ENCODE measurements at places on chromosomes 6 and 20.

- no peak for DNase-seq
Observed at GRCh38 chr6:25981568-25982263, 19.1 kb downstream of the TRIM38 start.

DNA sequence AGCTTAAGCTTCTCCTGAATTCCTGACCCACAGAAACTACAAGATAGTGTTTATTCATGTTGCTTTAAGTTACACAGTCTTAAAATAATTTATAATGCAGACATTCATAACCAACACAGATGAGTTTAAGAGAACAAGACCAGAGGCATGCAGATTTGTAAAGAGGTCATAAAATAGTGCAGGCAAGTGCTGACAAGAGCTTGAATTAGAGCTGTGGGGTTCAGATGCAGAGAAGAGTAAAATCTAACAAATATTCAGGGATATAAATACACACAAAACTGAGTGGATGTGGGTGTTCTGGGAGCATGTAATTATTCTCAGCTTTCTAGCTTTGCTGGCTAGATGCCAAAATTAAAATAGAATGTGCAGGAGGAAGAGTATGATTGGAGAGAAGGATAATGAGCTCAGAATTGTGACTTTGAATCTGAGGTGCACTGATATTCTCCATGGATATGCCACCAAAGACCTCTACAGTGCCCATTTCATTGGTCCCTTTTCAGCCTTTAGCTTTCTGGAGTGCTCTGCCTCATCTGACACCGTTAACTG lies 291.9 kb upstream of the SGK1 start:
- DNase-seq = no peak

DNA sequence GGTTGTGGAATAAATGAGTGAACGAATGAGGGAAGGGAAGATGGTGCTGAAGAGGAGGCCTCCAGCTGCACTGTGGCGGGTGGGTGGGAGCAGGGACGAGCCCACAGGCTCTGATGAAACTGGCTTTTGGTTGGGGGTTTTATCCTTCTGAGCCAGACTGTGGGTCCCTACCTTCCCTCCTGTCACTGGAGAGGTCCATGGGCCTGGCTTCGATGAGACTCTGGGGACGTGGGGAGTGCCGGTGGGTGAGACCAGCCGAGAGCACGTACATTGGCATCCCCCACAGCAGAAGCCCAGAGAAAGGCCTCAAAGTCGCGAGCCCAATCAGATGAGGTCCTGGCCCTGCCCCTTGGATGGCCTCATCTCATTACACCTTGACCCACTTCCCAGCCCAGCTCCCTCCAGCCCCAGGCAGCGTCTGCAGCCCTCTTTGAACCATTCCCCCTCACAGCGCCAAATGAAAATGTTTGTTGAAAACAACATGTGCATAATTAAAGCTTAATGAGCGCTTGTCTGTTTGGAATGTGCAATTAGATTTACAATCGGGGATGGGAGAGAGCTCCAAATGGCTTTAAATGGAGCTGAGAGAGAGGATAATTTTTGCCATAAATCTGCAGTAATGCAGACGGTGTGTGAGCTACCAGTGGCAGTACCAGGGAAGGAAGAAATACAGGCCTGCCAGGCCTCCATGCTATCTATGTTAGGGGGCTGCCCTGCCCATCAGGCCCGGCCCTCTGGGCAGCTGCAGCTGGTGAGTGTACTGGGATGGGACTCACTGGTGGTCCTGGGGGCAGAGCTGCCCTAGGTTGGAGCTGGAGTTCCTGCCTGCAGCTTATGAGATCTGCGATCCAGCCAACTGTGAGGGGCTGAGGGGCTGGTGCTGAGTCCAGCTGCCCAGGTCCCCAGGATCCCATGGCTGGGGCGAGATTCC lies 47.2 kb downstream of the TOX2 start:
- DNase-seq = no peak

- no peak for DNase-seq
Observed at GRCh38 chr6:33407132-33407718, 3.6 kb upstream of the PHF1 start.

DNA sequence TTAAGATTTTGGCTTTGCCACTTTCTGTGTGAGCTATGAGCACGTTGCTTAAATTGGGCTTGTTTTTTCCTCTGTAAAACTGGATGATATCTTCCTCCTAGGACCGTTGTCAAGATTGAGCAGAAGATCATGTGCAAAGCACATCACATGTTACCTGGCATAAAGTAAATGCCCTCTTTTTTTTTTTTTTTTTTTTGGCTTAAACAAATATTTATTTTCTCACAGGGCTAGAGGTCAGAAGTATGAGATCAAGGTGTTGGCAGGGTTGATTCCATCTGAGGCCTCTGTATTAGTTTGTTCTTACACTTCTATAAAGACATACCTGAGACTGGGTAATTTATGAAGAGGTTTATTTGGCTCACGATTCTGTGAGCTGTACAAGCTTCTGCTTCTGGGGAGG lies 42.7 kb downstream of the TOX2 start:
- no peak for DNase-seq

GRCh38 chr6:144296973-144297372 lies 11.8 kb downstream of the UTRN start:
- DNase-seq = no peak

DNA sequence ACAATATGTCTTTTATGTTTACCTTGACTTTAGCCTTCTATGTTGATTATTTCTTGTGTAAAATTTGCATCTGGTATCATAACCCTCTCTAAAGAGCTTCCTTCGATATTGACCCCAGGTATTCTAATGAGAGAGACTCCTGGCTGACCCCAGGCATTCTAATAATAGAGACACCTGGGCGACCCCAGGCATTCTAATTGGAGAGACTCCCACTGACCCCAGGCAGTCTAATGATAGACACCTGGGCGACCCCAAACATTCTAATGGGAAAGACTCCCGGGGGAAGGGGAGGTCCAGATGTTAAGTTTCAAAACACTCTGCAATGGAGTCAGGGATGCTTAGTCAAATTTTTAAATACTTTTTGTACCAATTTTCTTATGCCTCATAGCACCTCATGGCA lies 726.4 kb downstream of the COL12A1 start:
- no peak for DNase-seq

- no peak for DNase-seq
Observed at GRCh38 chr20:35263532-35264341, 14.2 kb downstream of the MMP24OS start.

GRCh38 chr6:34147906-34148630 lies 2.2 kb upstream of the GRM4 start:
- no peak for DNase-seq

GRCh38 chr6:51005779-51006178 lies 187.1 kb downstream of the TFAP2B start:
- no peak for DNase-seq

DNA sequence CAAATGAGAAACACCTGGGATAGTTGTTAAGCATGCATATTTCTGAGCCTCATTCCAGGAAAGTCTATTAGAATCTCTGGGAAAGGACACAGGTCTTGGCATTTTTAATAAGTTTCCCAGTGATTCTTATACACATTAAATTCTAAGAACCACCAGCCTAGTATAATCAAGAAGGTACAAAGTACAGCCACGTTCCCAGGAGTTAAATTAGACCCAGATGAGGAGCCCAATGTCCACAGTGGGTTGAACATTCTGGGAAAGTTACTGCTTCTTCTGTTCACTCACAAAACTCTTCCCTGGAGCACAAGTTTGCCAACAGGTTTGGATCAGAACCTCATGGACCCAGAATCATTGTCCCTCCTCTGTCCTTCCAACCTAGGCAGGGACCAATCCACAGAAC lies 90.4 kb downstream of the RCAN2 start:
- no peak for DNase-seq

GRCh38 chr20:20938599-20938998 lies 167.6 kb downstream of the LINC00237 start:
- DNase-seq = no peak

- DNase-seq = no peak
Observed at GRCh38 chr6:142926177-142926493, 18.8 kb downstream of the HIVEP2 start.

GRCh38 chr20:16904751-16905150 lies 156.6 kb downstream of the OTOR start:
- no peak for DNase-seq

- no peak for DNase-seq
Observed at GRCh38 chr20:45426320-45427016, 10.5 kb downstream of the PIGT start.

DNA sequence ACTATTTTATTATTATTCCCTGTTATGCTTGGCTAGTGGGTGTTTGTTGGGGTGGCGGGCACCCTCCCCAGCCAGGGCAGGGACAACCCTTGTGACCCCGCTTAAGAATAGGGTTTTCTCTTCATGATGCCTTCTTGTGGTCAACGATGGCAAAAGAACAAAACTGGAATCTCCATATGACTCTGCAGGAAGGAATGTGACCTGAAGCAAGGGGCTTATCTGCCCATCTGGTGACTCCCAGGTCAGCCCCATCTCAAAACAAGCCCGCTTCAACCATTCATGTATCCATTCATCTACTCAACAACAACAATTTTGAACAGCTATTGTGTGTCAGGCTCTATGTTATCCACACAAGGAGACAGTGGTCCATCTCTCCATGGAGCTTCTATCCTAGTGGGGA lies 30.9 kb upstream of the TGM6 start:
- no peak for DNase-seq

- DNase-seq = no peak
Observed at GRCh38 chr6:8530785-8531435, 95.6 kb upstream of the SLC35B3 start.

GRCh38 chr20:63163596-63164483 lies 52.1 kb downstream of the YTHDF1 start:
- no peak for DNase-seq

DNA sequence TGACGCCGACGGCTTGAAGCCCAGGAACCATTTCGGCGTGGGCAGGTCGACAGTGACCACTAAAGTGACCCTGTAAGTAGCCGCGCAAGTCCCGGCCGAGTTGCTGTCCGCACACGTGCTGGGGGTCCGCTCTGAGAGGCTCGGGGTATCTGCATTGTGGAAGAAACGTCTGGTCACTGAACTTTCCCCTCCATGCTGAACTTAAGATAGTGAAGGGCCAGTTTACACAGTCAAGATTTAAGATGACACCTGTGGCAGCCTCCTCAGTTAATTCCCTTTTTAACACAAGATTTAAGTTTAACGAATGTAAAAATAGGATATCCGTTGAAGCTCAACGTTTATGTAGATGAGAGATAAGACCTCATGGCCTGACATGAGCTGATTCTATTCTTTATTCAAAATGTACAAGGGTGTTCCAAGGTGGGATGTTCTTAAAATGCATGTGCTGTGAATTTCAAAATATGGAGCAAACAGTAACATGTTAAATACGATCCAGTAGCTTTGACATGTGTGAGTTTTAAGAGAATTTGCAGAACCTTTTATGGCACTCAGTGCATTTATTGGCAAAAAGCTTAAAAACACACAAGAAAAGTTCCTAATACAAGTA lies 116.2 kb downstream of the RTN4IP1 start:
- DNase-seq = no peak

DNA sequence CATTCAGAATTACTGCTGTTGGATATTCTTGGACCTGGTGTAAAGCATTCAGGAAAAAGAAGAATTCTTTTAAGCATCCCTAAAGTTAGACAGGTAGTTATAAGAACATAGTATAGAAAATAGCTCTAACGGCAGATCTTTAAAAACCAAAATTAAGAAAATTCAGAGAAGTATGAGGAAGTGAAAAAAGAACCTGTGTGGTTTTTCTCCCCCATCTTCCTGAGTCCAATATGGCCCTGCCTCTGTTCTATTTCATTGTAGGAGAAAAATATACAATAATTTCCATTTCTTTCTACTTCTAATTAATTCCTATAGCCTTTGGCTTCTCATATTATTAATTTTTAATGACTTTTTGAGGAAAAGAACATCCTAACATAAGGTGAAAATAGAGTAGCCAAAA lies 47.1 kb downstream of the FHL5 start:
- no peak for DNase-seq

DNA sequence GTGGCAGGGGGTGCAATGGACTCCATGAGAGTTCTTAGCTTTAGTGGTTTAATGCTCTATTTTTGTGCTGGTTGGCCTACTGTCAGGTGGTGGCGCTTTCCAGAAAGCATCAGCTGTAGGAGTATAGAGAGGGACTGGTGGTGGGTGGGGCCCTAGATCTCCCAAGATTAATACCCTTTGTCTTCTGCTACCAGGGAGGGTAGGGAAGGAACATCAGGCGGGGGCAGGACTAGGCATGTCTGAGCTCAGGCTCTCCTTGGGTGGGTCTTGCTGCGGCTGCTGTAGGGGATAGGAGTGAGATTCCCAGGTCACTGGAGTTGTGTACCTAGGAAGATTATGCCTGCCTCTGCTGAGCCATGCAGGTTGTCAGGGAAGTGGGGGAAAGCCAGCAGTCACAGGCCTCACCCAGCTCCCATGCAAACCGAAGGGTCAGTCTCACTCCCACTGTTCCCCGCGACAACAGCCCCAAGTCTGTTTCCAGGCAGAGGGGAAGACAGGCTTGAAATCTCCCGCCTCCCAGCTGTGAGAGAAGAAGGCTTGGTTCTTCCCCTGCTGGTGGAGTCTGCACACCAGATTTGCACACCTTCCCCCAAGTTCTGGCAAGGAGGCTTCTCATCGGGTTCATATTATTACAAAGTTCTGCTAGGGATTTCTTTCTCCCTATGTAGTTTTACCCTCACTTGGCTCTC lies 46.7 kb upstream of the PKIB start:
- no peak for DNase-seq

- DNase-seq = no peak
Observed at GRCh38 chr6:63476302-63476701, 96.0 kb upstream of the LOC128125822 start.

GRCh38 chr6:73951183-73951582 lies 255.2 kb downstream of the CD109 start:
- DNase-seq = no peak

GRCh38 chr20:1437235-1437904 lies 29.3 kb downstream of the NSFL1C start:
- peak; percentile 57 for DNase-seq

- DNase-seq = no peak
Observed at GRCh38 chr20:47704746-47705496, 80.4 kb downstream of the SULF2 start.

- peak; percentile 97 for DNase-seq
Observed at GRCh38 chr20:17562804-17563305, 7.0 kb upstream of the DSTN start.

DNA sequence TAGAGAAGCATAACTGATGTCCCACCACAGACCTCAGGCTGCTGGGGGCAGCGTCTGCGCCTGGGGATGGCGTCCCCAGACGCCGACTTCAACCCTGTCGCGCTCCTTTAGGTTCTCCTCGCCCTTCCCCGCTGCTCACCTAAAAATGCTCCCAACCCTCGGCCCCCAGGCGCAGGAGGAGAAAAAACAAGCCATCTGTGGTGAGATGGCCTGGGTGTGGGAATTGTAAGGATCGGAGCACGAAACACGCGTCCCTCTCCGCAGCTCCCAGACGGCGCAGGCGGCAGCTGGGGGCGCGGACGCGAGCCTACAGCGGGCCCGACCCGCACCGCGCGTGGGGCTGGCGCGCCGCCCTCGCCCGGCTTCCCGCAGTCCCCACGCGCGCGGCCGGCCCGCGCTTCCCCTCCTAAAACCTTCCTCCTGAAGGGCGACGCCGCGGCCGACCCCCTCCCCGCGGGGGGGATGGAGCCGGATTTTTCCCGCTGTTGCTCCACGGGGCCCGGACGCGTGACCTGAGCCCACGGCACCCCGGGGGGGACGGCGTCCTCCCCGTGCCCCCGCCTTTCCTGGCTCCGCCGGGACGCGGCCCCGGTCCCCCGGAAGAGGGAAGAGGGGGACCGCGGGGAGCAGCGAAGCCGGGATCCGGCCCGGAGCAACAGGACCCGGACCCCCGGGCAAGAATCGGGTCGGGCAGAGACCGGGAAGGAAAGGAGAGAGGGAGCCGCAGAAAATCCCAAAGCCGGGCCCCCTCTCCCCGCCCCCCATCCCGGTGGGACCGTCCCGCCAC lies 611 bp downstream of the EPB41L2 start:
- DNase-seq = peak; percentile 27

Measured in fibroblast of skin of back (primary cell).